ENCODE measurements at places on chromosomes 2 and 18.

GRCh38 chr18:45930963-45931362, 36.2 kb downstream of the EPG5 start:
- DNase-seq = no peak

DNA sequence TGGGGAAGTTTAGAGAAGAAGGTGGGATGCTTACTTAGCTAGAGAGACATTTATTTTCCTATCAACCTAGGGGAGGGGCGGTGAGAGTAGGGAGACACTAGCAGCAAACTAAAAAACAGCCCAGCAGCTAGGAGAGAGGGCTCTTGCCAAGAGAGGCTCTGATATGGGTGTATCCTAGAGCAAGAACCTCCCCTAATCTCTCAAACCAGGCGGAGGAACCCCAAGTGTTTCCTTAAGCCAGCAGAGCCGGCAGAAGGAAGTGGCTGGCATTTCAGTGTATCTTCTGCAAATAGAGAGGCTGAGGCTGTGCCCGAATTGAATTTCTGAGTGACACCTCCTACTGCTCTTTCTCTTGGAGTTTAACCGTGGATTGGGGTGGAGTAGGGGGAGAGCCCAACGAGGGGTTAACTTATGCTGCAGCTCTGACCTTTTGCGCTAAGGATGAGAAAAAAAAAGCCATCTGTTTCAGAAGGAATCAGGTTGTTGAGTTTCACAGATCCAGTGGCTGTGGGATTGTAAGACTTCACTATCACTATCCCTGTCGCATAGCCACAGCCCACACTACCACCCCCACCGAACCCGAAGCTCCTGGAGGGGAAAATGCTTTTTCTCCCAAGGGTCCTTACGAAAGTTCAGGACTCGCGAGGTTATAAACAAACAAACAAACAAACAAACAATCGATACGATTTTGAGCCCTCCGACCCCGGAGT, 1.4 kb downstream of the ST8SIA5 start:
- no peak for DNase-seq

GRCh38 chr2:12057436-12058166, 311.2 kb downstream of the LPIN1 start:
- no peak for DNase-seq

DNA sequence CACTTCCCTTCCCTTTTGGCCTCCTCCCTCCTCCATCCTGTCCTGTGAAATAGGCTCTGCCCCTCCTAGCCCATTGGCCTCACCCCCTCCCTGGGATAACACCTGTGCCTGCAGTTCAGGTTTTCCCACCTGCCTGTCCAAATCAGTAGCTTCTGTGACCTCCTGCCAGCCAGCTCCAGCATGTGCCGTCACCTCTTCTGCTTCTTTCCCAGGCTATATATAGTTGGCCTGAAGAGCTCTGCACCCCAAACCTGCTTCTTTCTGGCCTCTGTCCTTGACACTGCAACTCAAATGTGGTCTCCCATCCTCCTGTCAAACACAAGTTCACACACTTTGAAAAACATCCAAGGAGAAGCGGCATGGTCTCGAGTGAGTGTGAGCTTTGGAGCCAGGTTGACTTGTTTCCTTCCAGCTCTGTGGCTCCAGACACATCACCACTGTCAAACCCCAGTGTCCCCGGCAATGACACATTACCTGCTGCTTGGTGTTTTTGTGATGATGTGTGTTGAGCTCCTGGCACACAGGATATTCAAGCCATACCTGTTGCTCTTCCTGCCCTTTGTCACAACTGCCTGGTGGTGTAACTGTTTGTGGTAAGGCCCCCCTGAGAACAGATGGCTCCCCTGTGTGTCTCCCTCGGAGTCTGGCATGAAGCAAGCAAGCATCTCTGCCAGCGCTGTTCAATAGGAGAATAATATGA, 143.6 kb upstream of the DAPL1 start:
- DNase-seq = no peak

DNA sequence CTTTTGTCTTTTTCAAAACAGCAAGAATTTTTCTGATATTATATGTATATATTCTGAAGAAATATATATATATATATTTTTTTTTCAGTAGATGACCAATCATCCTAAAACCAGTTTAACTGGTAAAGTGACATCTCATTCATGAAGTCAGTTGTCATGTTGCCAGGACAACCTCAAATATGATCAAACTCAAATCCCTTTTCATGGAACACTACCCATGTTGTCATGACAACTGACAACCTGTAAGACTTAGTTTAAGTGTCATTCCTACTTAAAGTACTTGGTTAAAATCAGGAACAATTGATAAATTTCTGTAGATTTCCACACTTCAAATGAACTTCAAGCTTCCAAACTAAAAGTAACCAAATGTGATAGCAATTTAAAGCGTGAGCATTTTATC, 101.8 kb upstream of the ERBB4 start:
- DNase-seq = no peak

Data from glomerular endothelial cell (primary cell).